ENCODE measurements at places on chromosomes 5 and 9. TPM values are rescaled to one million over a fixed set of nuclear protein-coding genes. Genes with fewer than 3 reads are reported as not detected.

DNA sequence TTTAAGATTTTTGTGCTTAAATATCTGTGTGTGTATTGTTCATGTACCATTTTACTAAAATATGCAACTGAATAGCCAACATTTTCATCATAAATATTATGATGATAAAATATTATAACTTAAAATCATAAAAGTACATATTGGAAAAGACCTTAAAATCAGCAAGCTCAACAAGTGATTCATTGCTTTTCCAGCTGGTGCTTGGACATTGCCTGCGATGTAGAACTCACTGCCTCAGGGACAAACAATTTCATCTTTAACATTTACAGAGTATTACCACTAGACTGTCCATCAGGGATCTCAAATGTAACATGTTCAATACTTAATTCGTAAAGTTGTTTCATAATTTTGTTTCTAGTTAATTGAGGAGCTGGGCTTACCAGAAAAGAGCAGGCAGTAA is 17.5 kb upstream of the SMARCA2 start:
- DNase-seq, result no peak

DNA sequence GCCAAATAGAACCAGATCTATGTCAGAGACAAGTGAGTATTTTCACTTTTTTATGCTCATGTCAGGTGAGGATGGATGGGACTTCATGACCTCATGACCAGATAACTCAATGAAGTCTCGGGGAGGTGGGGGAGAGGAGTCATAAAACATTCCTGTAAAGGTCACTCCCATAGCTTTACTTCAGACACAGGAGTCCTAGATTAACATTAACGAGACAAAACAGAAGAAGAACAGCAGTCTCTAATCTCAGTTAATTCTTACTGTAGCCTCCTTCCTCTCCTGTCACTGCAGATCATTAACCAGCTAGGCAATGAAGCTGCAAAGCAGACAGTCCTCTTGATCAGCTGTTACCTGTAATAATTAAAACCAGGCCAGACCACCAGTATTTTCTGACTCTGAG is 11.2 kb downstream of the CRHBP start:
- DNase-seq, result no peak

GRCh38 chr9:127554966-127555839 is 56.9 kb upstream of the STXBP1 start:
- DNase-seq, result no peak

DNA sequence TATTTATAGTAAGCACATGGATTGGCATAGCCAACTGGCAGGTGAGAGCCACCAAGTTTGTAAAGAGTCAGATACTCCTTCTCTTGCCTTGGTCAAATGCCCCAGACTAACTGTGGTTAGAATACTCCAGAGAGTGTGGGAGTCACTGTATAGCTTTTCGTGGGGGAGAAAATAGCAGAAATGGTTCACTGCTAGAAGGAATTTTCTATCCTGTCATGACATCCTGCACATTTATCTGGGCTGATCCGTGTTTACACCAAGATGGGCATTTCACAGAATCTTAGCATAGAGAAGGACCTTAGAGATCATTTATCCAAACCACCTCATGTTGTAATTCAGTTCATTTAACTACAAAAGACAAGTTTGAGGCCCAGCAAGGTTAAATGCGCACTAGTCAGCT is 460.8 kb downstream of the ENC1 start:
- no peak for DNase-seq

Gene SV2C
- 0.30 TPM for polyA plus RNA-seq

Gene FCHO2
- 18.7 TPM for polyA plus RNA-seq
